ENCODE measurements at places on chromosomes 1 and 21.

GRCh38 chr1:20792196-20792595 lies 5.1 kb upstream of the HP1BP3 start:
- no peak for DNase-seq

DNA sequence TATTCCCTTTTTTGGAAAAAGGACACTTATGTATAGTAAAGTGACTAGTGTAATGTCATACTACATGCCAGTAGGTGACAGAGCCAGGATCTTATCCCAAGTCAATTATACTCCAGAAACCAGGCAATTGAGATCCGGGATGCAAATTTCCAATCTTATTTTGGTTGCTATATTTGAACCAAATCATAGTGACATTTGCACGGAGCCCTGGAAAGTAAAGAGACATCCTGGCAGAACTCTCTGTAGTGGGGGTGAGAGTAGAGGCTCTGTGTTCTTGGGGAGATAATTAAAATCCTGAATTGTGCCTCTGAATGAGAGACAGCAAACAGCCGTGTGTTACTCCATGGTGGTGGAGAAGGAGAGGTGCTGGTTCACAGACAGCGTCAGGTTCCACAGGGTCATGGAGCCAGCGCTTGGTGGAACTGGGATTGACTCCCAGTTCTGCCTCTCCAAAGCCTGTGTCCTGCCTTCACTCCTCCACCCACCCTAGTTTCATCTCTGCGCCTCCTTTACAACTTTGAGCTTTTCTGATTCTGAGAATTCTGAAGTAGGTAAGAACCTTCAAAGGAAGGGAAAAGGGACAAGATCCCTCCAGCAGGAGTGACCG lies 432.3 kb downstream of the PTPRU start:
- DNase-seq, result no peak

DNA sequence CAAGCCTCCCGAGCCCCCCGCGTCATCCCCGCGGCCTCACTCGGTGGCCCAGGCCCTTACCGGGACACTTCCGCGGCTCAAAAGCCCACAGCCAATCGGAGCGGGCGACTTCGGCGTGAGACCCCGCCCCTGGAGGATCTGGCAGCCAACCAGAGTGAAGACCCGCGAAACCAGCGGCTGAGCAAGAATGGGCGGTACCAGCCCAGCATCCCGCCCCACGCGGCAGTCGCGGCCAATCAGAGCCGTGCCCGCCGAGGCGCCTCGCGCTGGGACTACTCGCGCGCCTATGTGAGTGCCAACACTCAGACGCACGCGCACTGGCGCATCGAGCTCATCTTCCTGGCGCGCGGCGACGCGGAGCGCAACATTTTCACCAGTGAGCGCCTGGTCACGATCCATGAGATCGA lies 22.5 kb downstream of the DISP3 start:
- DNase-seq, result no peak

GRCh38 chr1:223161321-223161720 lies 18.3 kb upstream of the TLR5 start:
- DNase-seq, result no peak

DNA sequence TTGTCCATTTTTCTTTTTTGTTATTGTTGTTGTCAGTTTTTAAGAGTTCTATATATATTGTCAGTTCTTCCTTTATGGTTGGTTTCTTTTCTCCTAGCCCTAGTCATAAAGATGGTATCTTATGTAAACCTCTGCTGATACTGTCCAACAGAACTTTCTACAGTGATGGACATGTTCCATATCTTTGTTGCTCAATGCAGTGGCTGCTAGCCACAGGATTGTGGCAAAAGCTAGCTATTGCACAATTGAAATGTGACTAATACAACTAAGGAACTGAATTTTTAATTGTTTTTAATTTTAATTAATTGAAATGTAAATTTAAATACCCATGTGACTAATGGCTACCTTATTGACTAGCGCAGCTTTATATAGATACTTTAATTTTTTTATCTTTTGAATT lies 411.8 kb upstream of the PTBP2 start:
- no peak for DNase-seq

- no peak for DNase-seq
Measured at GRCh38 chr1:57400048-57400447, 23.8 kb downstream of the DAB1 start.

- no peak for DNase-seq
Measured at GRCh38 chr1:64663668-64664067, 81.2 kb upstream of the RAVER2 start.

- DNase-seq, result no peak
Measured at GRCh38 chr1:47849005-47849521, 148.1 kb downstream of the TRABD2B start.

DNA sequence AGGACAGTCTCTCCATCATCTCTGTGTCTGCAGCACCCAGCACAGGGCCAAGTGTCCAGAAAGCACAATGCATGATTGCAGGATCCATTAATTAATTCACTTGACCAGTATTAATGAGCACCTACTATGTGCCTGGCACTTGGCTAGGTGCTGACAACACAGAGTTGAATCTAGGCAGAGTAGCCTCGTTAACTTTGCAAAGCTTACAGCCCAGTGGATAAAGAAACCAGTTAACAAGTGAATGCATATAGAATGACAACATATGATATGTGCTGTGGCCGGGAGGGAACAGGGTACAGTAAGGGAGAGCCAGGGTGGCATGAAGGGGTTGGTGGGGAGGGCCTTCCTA lies 10.9 kb downstream of the SLC1A7 start:
- DNase-seq, result no peak

DNA sequence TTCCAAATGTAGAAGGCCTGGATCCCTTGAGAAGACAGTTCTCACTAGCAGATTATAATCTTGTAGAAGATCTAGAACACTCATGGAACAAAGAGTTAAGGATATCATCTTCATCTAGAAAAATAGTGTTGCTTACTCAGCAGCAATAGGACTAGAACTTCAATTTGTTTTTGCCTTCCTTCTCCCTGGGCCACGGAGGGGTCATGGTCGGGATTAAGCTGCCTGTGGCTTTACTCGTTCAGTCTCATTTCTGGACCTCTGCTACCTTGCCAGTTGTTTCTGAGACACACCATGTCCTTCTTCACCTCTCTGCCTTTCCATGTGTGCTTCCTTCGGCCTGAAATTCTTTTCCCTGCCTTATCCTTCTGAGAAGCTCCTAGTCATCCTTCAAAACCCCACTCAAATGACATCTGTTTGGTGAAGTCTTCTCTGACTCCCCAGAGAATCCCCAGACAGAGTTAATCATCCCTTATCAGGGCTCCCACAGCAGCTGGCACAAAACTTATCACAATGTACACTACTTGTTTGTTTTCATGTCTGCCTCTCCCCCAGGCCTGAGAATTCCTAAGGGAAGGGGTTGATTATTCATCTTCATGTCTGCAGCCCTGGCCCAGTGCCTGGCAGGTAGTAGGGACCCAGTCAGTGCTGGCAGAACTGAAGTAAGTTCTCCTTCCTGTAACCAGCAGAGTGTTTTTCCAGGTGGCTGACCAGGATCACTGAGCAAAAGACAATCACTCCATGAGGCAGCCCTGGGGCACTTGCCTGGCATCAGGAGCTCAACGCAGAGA lies 15.5 kb upstream of the SNX27 start:
- DNase-seq, result no peak

GRCh38 chr21:32389337-32390015 lies 3.3 kb downstream of the URB1 start:
- no peak for DNase-seq

GRCh38 chr1:198291036-198291435 lies 134.2 kb downstream of the NEK7 start:
- DNase-seq, result no peak

DNA sequence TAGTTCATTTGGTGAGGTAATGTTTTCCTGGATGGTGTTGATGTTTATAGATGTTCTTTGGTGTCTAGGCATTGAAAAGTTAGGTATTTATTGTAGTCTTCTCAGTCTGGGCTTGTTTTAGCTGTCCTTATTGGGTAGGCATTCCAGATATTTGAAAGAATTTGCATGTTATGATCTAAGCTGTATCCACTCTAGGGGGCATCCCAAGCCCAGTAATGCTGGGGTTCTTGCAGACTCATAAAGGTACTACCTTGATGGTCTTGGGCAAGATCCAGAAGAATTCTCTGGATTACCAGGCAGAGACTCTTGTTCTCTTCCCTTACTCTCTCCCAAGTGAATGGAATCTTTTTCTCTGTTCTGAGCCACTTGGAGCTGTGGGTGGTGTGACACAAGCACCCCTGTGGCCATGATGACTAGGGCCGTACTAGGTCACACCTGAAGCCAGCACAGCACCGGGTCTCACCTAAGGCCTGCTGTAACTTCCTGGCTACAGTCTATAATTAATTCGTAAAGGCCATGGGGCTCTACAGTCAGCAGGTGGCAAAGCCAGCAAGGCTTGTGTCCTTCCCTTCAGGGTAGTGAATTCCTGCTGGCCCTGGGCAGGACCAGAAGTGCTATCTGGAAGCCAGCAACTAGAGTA lies 74.8 kb upstream of the PDE4B start:
- DNase-seq, result no peak

DNA sequence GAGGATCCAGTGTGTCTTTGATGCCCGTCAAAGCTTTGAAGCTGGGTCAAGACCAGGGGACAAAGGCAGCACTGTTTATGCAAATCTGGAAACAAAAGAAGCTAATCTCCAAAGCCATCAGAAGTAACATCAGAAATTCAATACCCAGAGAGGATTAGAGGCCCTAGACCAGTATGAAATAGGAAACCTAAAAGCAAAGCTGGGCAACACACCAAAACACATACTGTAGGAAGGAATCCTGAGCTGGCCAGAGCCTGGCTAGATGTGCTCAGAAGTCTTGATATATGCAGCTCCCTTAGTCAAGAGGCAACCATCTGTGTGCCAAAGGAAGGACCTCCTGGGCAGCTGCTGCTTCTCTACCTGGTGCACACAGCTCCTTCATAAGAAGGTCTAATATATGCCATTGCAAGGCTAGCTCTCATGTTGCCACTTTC lies 12.3 kb downstream of the COLGALT2 start:
- no peak for DNase-seq

DNA sequence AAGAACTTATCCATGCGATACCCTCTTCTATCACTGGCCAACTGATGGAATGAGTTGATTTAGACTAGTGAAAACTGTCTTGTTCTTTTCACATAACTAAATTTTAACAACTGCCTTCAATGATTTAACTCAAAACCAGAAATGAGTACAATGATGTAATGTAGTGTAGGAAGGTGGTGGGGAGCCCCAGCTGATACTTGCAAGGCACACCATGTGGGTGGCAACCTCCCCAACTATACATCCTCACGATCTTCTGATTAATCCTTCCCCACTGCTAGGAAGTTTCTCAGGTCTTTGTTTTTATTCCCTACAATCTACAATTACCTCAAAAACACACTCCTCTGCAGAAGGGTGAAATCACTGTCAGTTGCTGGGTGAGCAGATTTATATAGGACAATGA lies 100.7 kb downstream of the KCTD3 start:
- no peak for DNase-seq

- DNase-seq, result no peak
Measured at GRCh38 chr1:31776032-31776431, 11.9 kb upstream of the ADGRB2 start.

DNA sequence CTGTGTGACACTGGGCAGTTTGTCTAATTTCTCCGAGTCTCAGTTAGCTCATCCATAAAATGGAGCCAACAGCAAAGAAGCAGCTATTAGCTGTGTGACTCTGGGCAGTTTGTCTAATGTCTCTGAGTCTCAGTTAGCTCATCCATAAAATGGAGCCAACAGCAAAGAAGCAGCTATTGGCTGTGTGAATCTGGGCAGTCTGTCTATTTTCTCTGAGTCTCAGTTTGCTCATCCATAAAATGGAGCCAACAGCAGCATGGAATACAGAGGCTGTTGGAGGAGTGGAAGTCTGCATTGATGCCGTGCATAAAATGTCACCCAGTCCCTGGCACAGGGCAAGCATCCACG lies 297.0 kb upstream of the VAMP3 start:
- DNase-seq, result no peak

DNA sequence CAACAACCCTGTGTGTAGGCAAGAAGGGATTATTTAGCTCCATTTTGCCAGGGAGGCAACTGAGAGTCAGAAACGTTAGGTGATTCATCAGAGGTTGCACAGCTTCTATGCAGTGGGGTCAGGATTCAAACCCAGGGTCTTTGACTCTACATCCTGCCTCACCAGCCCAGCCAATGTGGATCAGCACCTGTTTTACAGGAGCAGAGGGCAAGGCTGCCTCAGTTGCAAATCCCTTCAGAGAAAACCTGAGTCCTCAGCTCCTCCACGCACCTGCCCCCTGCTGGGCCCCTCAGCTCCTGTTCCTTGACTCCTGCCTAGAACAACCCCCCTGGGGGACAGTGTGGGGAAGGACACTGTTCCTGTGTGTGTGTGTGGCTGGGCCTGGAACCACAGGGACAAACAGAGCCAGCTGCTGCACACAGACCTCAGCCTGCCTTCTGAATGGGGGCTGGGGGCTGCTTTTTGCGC lies 61.6 kb downstream of the LRRN2 start:
- DNase-seq, result no peak

GRCh38 chr1:32273391-32274208 lies 18.3 kb upstream of the HDAC1 start:
- DNase-seq, result peak; percentile 89

GRCh38 chr1:214445199-214445598 lies 106.2 kb downstream of the PTPN14 start:
- DNase-seq, result no peak

DNA sequence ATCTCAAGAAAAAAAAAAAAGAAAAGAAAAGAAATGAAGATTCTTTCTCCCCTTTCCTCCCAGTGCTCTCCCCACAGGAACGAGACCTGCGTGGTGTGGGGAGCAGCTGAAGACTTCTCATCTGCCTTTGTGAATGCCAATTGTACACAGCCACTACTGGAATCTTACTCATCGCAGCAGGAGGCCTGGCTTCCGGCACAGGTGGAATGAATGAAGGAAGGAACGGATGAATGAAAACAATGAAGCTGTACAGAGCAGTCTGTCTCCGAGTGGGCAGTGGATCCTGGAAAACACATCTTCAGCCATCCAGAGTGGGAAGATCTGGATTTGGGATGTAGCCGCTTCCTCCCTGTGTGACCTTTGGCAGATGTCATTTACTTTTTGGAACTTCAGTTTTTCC lies 64.9 kb downstream of the RUNX3 start:
- no peak for DNase-seq

- DNase-seq, result no peak
Measured at GRCh38 chr1:201226859-201227488, 36.4 kb downstream of the IGFN1 start.

- DNase-seq, result no peak
Measured at GRCh38 chr1:5945445-5945844, 46.8 kb downstream of the NPHP4 start.

DNA sequence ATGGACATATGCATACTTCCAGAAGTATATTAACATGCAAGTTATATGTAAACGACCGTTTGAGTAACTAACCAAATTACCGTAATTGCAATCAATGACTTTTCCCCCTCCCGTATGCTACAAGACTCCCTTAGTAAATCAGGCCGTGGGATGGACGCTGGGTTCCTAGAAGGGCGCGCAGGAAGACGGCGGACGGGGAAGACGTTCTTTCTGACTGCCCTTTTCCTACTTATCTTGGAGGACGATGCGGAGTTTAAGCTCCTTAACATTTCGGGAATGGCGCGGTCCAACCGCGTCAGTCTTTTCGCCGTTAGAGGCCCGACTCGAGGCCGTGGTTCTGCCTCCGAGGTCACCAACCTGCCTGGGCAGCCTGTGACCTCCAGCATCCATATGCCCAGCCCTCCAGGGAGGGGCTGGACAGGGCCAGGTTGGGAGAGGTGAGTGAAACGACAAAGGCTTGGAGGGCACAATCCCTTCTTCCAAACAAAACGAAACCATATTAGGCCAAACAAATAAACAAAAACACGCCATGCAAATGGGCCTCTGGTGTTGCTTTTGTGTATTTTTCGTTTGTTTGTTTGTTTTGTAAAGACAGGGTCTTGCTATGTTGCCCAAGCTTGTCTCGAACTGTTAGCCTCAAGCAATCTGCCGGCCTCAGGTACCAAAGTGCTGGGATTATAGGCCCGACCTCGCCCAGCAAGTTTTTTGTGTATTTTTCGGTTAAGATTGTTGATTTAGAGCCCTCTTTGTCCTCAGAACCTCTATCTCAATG lies 873 bp upstream of the PI4KB start:
- peak; percentile 11 for DNase-seq
